Effector CD4-positive, alpha-beta T cell (primary cell): ENCODE measurements at places on chromosomes 1 and 21.

GRCh38 chr1:53430779-53431178 lies 28.4 kb upstream of the DMRTB1 start:
- no peak for DNase-seq

DNA sequence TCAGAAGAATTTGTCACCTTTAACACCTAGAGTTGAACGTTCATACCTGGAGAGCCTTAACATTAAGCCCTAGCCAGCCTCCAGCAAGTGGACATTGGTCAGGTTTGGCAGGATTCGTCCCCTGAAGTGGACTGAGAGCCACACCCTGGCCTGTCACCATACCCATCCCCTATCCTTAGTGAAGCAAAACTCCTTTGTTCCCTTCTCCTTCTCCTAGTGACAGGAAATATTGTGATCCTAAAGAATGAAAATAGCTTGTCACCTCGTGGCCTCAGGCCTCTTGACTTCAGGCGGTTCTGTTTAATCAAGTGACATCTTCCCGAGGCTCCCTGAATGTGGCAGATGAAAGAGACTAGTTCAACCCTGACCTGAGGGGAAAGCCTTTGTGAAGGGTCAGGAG lies 52.3 kb downstream of the UBE4B start:
- DNase-seq: no peak

DNA sequence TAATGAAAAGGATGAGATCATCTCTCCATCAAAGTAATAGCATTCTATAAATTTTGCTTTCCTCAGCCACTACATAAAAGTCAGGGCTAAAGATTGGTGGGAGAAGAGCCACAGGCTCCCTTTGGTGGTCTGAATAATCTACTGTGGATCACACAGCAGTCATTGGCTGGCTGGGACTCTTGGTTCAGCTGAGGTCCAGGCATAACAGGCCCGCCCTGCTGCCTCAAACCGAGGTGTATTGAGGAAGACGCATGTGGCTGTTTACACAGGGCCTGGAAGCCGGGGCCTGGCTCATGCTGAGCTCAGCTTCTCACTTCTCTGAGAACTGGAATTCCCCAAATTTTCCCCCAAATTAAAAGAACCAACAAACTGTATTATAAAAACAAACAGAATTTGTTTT lies 139.2 kb downstream of the PTPRC start:
- DNase-seq: no peak

- DNase-seq: no peak
Observed at GRCh38 chr1:212341090-212341489, 55.9 kb downstream of the PPP2R5A start.

DNA sequence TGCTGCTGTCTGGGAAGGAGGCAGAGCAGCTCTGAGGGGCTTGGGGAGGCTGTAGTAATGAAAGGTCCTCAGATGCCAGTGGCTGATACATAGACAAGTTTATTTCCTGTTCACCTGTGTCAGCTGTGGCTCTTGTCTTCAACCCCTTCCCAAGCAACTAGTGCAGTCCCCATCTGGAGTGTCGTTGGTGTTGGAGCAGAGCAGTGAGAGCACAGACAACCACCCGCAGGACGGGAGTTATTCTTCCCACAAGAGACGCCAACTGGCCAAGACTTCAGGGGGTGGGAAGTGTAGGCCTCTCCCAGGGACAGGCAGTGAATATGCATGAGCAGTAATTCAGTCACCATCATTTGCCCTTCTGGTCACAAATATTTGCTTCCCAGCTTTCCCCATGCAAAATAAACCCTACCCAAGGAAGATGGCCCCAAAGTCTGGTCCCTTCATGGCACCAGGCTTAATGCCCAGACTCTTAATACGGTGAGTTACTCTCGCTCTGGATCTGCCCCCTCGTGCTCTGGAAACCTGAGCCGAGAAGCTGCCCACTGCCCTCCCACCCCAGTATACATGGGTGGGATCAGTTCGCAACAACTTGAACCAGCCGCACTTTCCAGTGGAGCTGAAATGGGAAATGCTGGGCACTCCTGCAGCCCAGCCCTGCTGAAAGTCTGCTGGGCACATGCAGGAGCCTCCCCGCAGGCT lies 153.5 kb upstream of the COL6A1 start:
- no peak for DNase-seq

GRCh38 chr1:241156231-241156965 lies 200.6 kb downstream of the RGS7 start:
- DNase-seq: no peak

DNA sequence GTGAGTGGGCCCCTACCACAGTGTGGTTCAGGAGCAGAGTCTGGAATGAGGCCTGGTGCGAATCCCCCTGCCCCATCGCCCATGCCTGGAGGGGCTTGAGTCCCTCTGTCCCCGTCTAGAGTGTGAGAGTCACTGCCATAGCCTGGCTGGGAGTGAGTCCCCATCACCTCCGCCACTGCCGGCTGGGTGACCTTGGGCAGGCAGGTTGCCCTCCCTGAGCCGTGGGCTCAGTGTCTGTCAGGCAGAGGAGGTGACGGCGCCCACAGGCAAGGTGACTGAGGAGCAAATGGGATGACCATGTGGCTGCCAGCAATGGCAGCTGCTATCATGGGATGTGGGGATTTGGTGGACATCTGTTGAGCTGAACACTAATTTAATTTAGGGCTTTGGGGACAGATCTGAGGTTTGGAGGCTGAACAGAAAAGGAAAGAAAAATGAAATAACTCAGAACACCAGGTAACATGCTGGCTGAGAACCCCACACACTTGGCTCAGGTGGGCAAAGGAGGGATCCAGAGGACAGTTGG lies 38.1 kb upstream of the GPR153 start:
- DNase-seq: no peak

GRCh38 chr1:68438310-68438709 lies 11.4 kb downstream of the RPE65 start:
- DNase-seq: no peak
